ENCODE measurements at places on chromosomes 3 and 15.

GRCh38 chr3:82259994-82260393 lies 498.5 kb upstream of the GBE1 start:
- H3K27ac ChIP-seq: no peak overlapping the region
- no peak for DNase-seq
- no peaks in the 10 kb centered on the region for H3K36me3 ChIP-seq
- no peak overlapping the region for H3K4me3 ChIP-seq

DNA sequence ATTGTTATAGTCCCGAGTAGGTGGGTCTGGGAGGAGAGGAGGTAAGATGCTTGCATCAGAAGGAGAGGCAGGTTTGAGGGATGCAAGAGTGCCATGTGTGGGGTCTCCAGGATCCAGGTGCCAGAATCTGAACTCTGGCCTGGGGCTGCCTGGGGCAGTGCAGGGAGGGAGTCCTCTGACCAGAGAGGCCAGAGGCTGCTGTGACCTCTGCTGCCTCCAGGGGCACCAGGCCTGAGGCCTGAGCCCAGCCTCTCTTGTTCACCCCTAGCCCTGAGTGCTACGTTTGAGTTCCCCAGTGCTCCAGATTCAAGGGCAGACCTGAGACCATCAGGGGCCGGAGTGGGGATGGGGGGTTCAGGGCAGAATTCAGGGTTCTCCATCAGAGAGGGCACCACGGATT lies 7.4 kb downstream of the SLC38A3 start:
- H3K4me3 ChIP-seq: no peak overlapping the region
- no peak for DNase-seq
- no peaks in the 10 kb centered on the region for H3K36me3 ChIP-seq
- peaks cover 7% of the 10 kb centered on the region for H3K27me3 ChIP-seq
- H3K4me1 ChIP-seq: no peaks in the 10 kb centered on the region

DNA sequence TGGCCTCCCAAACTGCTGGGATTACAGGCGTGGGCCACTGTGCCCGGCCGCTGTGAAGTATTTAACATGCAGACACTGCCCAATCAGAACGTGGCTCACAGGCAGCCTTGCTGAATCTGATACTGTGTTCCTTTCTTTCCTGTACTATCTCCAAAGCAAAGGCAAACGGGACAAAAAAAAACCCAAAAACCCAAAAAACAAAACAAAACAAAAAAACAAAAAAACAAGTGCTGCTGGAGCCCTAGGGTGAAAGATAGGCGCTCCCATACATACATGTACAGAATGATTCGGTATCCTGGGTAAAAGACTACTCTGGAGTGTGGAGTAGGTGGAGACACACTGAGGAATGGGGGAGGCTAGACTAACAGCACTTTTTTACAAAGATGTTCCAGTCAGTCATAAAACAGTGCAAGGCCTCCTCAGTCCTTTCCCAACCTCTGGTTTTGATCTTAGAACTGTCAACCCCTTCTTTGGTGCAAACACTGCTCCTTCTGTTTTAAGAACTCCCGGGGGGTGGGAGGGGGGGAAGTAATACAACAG lies 7.7 kb upstream of the MAP1A start:
- no peak for DNase-seq
- H3K27ac ChIP-seq: peak overlapping the region; percentile 94
- peaks cover 14% of the 10 kb centered on the region for H3K4me1 ChIP-seq

- H3K36me3 ChIP-seq: no peaks in the 10 kb centered on the region
- no peak overlapping the region for H3K4me3 ChIP-seq
- no peaks in the 10 kb centered on the region for H3K4me1 ChIP-seq
- no peak for DNase-seq
- H3K27me3 ChIP-seq: no peaks in the 10 kb centered on the region
- H3K27ac ChIP-seq: no peak overlapping the region
Observed at GRCh38 chr15:67918205-67918861, 78.5 kb upstream of the RNU6-1 start.

DNA sequence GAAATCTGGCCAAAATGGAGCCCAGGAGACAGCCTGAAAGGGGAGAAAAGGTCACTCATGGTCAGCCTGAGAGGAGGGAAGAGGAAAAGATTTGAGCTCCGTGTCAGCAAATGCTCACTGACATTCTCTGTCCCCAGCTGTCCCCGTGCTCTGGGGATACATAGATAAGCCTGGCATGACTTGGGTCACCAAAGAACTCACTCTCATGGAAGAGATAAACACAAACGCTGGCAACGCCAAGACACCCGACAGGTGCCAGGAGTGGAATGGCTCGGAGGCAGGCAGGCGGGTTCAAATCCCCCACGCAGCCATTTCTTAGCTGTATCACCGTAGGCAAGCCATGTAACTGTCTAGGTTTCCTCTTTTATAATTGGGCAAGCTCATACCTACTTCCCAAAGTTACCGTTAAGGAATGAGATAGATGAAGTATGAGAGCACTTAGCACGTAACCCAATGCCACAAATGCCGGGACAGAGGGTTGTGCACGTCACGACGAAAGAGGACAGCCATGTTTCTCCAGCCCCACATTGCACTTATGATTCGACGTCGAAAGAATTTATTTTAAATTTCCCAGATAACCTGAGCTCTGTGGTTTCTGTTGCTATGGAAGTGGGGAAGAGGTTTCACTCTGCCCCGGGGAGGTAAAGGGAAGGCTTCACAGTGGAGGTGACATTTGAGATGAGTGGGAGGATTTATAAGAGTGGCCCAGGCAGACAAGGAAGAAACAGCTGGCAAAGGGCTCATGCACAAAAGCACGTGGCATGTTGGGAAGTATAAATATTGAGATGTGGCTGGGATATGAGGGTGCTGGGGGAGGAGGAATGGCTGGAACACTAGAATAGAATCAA lies 41.4 kb upstream of the TSEN2 start:
- no peak overlapping the region for H3K27ac ChIP-seq
- H3K4me3 ChIP-seq: no peak overlapping the region
- no peak for DNase-seq
- H3K27me3 ChIP-seq: peaks cover 8% of the 10 kb centered on the region
- no peaks in the 10 kb centered on the region for H3K36me3 ChIP-seq

DNA sequence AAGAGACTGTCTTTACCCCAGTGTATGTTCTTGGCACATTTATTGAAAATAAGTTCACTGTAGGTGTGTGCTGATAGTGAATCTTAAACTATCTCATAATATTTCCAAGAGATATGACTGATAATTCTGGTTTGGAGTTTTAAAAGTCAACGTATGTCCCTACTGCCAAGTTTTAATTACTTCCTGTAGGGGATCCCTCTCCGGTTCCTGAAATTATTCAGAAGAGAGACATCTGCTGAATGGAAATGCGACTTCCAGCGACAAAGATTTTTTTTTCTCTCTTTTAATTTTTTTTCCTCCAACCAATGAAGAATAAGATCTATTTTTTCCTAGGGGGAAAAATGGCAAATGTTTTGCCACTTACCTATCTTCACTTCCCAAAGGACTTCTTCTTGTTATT lies 498.9 kb upstream of the TGFBR2 start:
- H3K27ac ChIP-seq: no peak overlapping the region
- H3K27me3 ChIP-seq: peaks cover 4% of the 10 kb centered on the region
- H3K36me3 ChIP-seq: no peaks in the 10 kb centered on the region

- peaks cover 11% of the 10 kb centered on the region for H3K27me3 ChIP-seq
- DNase-seq: no peak
- peaks cover 10% of the 10 kb centered on the region for H3K4me1 ChIP-seq
- H3K4me3 ChIP-seq: no peak overlapping the region
Observed at GRCh38 chr15:47961401-47962090, 159.2 kb upstream of the SLC24A5 start.

DNA sequence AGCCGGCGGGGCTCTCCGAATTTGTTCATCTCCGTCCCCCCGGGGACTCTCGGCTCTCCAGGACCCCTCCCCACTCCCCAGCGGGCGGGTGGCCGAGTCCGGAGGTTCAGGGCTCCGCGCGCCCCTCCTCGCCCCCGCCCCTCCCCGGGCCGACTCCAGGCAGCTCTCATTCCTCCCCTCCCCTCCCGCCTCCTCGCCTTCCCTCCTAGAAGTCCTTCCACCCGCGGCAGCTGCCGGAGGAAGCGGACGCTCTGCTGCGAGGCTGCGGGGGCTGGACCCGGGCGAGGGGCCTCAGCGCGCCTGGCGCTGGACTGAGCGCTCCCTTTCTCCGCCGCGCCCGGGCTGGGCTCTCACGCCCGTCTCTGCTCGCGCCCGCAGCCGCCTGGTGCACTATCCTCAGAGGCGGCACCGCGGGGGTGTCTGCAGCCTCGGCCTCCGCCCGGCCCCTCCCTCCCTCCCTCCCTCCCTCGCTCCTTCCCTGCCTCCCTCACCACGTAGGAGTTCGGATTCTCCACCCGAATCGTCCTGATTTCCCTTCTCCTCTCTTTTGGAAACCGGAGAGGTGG lies at the start of gene ROBO2:
Gene ROBO2 (plus strand): TSS at position 494 of the 566 bp plus-strand sequence. CDS start 687 bp downstream, outside the sequence.
- no peak within 1 kb of the TSS for H3K4me3 ChIP-seq
- H3K36me3 ChIP-seq: no peaks in the 10 kb centered on the region
- no peak for DNase-seq
- H3K27ac ChIP-seq: no peak within 1 kb of the TSS
- no peaks in the 10 kb centered on the region for H3K4me1 ChIP-seq
- H3K27me3 ChIP-seq: peaks cover 30% of the 10 kb centered on the region

DNA sequence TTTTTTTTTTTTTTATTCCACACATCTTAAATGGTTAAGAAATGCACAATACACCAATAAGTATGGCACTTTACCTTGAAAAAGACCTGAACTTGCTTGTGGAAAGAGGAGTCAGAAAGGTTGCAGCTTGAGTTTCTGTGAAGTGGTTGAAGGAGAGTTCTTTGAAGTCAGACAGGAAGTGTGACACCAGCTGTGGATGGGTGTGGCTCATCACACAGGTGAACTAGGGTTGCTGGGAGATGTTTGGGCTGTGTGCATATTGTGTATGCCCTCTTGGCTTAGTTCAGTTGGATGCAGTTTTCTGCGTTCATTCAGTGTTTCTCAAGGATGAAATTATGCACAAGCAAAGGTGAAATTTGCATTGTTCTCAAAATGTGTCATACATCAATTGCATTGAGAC lies 6.3 kb downstream of the AEN start:
- H3K27me3 ChIP-seq: no peaks in the 10 kb centered on the region
- H3K4me1 ChIP-seq: peaks cover 92% of the 10 kb centered on the region
- peaks cover 74% of the 10 kb centered on the region for H3K36me3 ChIP-seq
- H3K27ac ChIP-seq: peak overlapping the region; percentile 82
- no peak for DNase-seq
- peak overlapping the region; percentile 53 for H3K4me3 ChIP-seq

- H3K27ac ChIP-seq: peak overlapping the region; percentile 100
- peaks cover 32% of the 10 kb centered on the region for H3K36me3 ChIP-seq
- DNase-seq: peak; percentile 69
Observed at GRCh38 chr3:108125550-108126071, 34.8 kb upstream of the CD47 start.

DNA sequence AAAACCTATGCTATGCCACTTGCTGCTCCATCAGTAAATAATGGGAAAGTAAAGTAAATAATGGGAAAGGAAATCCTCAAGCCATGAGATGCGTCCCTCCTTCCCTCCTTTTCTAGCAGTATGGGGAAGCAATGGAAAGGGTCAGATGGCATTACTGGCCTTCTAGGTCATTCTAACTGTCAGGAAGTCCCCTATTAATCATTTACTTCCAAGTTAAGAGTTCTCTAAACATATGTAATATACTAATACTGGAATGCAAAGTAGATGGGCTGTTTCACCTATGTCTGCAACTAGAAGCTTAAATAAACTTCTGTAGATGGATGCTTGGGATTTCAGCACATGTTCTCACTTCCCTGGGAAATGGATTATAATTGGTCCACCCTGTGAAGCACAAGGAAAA lies 55.9 kb downstream of the MDFIC2 start:
- no peak overlapping the region for H3K4me3 ChIP-seq
- no peak overlapping the region for H3K27ac ChIP-seq
- no peaks in the 10 kb centered on the region for H3K4me1 ChIP-seq

DNA sequence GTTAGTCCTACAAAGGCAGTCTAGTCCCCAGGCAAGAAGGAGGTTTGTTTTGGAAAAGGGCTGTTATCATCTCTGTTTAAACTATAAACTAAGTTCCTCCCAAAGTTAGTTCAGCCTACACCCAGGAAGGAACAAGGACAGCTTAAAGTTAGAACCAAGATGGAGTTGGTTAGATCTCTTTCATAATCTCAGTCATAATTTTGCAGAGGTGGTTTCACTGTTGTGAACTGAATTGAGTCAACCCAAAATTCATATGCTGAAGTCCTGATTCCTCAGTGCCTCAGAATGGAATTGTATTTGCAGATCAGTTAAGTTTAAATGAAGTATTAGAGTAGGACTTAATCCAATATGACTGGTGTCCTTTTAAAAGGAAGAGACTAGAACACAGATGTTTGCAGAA lies 101.0 kb upstream of the C3orf80 start:
- H3K27ac ChIP-seq: no peak overlapping the region
- H3K36me3 ChIP-seq: no peaks in the 10 kb centered on the region
- no peak for DNase-seq
- no peak overlapping the region for H3K4me3 ChIP-seq

GRCh38 chr3:108223928-108224327 lies 1.7 kb upstream of the IFT57 start:
- H3K4me3 ChIP-seq: peak overlapping the region; percentile 100
- H3K27ac ChIP-seq: peak overlapping the region; percentile 100
- peaks cover 17% of the 10 kb centered on the region for H3K36me3 ChIP-seq
